Stimulated activated CD8-positive, alpha-beta memory T cell treated with anti-CD3 and anti-CD28 coated beads, Interleukin-4, amount 100 ng/mL, for 24 hours (primary cell): ENCODE measurements at places on chromosomes 16 and 17.

DNA sequence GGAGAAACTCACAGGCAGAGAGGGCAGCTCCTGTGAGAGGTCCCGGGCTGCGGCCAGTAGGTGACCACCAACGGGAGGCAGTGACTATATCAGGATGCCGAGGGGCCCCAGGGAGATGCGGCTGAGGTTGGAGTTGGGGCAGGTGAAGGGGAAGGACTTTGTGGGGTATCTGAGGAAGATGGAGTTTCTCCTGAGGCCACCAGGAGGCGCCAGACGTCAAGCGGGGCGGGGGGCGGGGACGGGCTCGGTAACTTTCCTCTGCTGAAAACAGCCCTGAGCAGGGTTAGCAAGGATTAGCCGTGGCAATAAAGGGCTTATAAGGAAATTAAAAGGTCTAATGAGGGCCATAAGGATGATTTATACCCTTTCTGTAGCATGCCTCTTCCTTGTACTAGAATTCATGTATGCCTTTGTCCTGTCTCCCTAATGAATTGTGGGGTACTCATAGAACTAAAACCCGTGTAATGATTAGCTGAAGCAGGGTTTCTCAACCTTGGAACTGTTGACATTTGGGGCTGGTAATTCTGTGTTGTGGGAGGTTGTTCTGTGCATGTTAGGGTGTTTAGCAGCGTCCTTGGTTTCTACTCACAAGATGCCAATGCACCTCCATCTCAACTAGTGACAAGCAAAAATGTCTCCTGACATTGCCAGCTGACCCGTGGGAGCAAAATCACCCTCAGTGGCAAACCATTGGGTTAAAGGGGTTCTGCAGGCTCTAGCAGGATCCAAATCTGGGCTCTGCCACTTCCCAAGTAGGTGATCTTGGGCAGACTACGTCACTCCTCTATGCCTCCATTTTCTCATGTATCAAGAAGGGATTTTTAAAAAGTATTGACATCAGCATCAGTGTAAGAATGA is 74.8 kb upstream of the GRIN2A start:
- DNase-seq: peak; percentile 22

DNA sequence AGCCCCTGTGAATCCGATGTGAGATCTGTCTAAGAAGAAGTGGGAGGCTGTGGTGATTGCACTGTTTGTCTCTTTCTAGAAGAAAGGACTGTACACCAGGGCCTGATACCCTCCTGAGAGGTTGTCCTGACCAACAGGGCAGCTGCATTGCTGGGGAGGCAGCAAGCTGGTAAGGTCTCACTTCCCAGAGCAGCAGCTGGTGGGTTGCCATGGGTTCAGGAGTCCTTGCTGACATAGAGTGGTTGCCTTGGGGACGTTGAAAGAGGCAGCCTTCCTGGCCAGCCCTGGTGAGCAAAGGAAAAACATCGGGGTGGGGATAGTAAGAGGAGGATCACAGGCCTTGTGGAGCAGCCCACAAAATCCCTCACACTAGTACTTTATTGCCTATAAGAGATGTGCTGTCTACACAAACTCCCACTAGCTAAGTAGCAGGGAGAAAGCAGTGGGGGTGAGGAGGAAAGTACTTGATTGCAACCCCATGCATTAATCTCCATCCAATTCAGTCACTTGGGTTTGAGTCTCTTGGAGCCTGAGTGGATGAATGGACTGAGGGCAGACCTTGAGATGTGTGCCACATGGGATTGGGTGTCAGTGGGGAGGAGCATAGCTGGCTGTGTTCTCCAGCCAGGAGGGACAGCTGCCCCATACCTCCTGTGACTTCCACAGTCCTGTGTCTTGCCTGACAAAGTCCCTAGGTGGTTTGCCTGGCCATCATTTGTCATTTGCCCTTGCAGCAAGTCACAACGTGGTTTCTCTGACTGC is 143.8 kb upstream of the RPL38 start:
- no peak for DNase-seq

DNA sequence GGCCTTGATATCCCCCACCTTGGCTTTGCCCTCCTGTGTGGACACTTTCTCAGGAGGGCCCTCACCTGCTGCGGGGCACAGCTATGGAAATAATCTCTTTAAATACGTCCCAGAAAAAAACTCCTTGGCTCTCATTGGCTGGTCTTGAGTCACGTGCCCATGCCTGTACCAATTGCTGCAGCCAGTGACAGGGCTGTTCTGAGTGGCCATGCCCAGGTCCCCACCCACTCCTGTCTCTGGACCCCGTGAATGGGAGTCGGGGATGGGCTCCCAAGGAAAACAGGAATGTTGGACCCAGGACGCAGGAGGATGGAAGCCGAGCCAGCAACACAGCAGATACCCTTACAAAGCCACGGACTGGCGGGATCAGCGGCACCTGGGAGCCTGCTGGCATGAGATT is 53.1 kb upstream of the CDR2 start:
- DNase-seq: no peak

DNA sequence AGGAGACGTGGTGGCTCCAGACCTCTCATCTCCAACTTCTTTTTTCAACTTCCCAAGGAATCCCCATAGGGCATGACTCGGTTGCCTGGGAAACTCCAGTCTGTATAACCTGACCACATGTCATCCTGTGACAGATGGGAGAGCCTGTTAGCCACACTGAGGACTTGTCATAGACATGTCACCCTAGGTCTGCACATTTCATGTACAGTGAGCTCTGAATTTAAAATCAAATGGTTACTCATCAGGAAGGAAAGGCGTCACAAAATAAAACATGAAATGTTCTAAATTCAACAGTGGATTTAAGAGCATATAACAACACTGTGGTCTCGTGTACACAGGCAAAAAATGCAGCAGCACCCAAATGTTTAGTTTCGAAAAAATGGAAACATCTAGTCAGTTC is 22.2 kb upstream of the ADAMTS18 start:
- DNase-seq: no peak

DNA sequence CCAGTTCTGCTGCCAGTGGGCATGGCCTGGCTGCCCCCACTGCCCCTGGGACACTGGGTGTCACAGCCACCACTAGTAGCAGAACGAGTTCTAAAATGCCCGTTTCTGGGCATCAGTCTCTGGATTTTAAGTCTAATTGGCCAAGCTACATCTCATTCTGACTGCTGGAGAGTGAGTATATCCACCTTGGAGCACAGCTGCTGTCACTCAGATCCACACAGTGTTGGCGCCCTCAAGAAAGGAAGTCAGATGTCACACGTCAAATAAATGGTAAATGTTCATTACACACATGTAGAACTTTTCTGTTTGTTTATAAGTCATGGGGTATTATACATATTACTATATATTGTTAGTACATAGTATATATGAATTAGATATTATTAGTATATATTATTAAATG is 19.4 kb downstream of the GNGT2 start:
- DNase-seq: no peak

- no peak for DNase-seq
Measured at GRCh38 chr16:73240920-73241319, 193.0 kb upstream of the ZFHX3 start.

GRCh38 chr16:71364133-71364681 is 5.7 kb downstream of the CALB2 start:
- DNase-seq: no peak

- no peak for DNase-seq
Measured at GRCh38 chr17:69703751-69704150, 289.3 kb downstream of the MAP2K6 start.

GRCh38 chr16:26898200-26898599 is 168.5 kb upstream of the C16orf82 start:
- DNase-seq: no peak

- DNase-seq: no peak
Measured at GRCh38 chr17:596287-596686, 118.4 kb downstream of the VPS53 start.

- no peak for DNase-seq
Measured at GRCh38 chr17:57756951-57757350, 11.9 kb upstream of the CCDC182 start.

DNA sequence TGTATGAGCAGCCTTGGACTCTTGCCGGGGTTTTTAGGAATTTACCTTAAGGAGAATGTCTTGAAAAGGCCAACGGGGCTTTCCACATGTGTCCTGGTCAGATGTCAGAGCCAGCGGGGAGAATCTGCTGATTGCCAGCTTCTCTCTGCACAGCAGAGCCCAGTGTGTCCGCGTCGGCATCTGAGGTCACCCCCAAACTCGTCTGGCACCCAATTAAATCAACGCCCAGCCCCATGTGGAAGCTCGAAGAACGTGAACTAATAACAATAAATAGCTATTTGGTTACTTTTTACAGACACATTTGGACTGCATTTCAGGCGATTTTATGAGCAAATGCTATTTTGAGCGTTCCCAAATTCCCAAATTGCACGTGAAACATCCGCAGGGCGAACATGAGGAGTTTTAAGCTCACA is 303.5 kb downstream of the FOXL1 start:
- DNase-seq: no peak

GRCh38 chr16:11533588-11533987 is 53.1 kb downstream of the LITAF start:
- DNase-seq: no peak

DNA sequence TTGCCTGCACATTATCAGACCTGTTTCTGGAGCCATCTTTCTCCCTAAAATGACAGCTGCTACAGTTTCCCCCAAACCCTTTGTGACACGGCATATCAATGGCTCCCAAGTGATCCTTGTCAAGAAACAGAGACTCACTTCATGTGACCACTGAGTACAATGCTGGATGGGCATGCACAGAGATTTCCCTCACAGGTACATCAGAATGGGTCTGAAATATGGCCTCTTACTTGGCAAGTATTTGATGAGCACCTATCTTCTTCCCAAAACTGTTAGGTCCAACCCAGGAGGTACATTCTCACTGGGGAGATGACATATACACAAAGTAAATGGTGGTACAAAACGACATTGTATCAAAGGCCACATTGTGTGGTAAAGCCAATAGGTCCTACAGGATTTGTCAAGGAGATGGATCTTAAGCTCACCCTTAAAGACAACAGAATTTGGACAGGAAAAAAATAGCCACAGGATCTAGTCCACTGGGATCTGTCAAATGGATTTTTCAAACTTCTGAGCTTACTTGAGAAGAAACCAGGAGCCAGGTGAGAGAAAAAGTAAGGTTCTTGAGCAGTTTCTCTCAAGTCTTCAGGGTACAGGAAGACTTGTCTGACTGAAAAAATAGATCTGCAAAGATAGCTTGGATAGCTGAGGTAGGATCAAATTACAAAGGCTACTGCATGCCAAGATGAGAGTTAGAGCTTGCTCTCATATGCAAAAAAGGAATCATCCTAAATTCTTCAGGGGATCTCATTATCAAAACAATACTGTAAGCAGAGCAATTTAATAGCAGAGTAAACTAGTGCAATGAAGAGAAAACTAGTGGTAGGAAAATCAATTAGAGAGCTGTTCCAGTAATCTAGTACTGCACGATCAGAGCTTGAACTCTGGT is 28.8 kb downstream of the RNF43 start:
- no peak for DNase-seq

DNA sequence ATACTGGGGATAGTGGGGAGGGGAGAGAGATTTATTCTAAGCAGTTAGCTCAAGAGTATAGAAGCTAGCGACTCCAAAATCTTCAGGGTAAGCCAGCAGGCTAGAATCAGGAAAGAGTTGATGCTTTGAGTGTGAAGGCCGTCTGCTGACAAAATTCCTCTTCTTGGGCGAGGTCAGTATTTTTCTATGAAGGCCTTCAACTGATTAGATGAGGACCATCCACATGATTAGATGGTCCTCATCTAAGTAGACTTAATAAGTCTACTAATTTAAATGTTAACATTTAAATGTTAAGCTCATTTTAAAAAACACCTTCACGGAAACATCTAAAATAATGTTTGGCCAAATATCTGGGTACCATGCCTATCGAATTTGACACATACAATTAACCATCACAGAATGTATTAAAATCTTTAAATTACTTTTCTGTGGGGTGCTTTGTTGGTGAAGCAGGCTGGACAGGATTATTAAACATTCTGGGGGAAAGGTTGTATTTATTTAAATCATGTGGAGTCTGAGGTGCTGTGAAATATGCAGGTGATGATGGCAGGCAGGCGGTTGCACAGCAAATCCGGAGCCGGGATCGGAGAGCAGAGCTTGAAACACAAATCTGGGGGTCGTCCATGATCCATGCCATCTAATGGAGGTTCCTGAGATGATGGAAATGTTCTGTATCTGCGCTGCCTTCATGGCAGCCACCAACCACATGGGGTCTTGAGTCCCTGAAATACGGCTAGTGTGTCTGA is 49.8 kb upstream of the ADORA2B start:
- DNase-seq: no peak

GRCh38 chr17:9016941-9017552 is 4.3 kb upstream of the NTN1 start:
- no peak for DNase-seq

DNA sequence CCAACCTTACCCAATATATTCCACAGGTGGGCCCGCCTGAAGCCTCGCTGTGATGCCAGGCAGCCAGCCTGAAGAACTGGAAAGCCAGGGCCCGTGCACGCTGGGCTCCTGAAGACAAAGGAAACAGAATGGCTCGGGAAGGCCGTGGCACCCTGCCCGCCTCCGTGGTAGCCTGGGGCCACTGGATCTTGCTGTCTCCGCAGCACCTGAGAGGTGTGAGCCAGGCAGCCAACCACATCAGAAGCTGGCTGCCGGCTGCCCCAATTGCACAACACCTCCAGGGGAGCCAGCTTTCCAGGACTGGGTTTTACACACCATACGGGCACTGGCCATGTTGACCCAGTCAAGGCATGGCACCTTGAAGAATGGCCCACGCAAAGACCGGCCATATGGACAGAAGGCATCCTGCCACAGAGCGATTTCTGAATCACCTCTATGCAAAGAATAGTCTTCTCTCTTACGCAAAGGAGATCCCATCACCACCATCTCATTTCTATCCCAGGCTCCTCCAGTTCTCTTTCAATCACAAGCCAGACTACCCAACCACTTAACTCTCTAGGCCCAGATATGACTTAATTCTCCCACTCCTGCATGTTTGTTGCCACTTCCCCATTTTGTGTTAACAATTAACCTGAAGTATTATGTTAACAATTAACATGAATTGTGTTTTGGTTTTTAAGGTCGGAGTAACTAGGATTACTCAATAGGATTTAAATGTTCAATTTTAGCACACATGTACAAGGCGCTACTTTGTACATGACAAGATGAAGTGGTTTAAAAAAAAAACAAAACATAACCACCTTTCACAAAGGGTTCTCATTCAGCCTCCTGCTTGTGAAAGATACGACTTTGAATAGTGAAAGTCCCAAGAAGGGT is 32.1 kb downstream of the ZFHX3 start:
- no peak for DNase-seq

DNA sequence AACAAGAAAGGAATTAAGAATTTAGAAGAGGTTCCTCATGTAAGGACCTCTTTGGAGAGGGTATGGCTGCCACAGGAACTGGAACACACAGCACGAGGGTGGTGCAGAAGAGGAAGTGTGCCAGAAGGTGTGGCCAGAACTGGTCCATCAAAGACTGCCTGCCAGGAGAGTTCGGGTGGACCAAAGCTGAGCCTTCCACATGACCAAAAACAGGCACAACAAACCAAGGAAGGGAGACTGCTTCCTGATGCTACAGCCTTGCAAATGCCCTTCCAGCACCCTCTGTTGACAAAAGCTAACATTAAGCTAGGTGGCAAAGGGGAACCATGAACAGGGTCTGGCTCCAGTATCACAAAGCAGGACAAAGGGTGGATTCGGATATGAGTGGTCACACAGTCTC is 125.8 kb upstream of the TMEM97 start:
- no peak for DNase-seq
